ENCODE measurements at places on chromosomes 4 and X.

DNA sequence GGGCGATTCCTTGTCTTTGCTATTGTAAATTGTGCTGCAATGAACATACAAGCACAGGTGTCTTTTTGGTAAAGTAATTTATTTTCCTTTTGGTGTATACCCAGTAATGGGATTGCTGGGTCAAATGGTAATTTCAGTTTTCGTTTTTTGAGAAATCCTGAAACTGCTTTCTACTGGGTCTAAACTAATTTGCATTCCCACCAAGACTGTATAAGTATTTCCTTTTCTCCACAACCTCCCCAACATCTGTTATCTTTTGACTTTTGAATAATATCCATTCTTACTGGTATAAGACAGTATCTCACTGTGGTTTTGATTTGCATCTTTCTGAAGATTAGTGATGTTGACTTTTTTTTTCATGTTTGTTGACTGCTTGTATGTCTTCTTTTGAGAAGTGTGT is 2506.0 kb downstream of the PCDH7 start:
- no peak for DNase-seq

- DNase-seq: no peak
Observed at GRCh38 chr4:141375855-141376254, 155.2 kb downstream of the ZNF330 start.

GRCh38 chrX:7334253-7334935 is 186.4 kb upstream of the PUDP start:
- DNase-seq: no peak

DNA sequence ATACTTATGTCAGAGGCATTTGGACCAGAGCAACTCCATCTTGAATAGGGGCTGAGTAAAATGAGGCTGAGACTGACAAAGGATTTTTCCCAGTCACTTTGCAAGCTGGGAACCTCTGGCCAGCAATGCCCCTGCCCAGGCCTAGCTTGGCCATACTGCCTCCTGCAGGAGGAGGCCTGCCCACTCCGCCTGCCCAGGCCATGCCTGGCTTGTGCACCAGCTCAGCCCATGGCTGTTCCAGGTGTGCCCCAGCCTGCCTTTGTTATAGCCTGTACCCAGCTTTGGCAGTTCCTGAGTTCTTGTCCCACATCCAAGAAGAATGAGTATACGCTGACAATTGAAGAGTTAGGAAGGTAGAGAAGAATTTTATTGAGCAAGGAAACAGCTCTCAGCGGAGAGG is 176.1 kb downstream of the AASDH start:
- DNase-seq: no peak

- no peak for DNase-seq
Observed at GRCh38 chr4:86961605-86962295, 26.9 kb downstream of the AFF1 start.

- no peak for DNase-seq
Observed at GRCh38 chr4:128241425-128241913, 46.1 kb downstream of the PGRMC2 start.

DNA sequence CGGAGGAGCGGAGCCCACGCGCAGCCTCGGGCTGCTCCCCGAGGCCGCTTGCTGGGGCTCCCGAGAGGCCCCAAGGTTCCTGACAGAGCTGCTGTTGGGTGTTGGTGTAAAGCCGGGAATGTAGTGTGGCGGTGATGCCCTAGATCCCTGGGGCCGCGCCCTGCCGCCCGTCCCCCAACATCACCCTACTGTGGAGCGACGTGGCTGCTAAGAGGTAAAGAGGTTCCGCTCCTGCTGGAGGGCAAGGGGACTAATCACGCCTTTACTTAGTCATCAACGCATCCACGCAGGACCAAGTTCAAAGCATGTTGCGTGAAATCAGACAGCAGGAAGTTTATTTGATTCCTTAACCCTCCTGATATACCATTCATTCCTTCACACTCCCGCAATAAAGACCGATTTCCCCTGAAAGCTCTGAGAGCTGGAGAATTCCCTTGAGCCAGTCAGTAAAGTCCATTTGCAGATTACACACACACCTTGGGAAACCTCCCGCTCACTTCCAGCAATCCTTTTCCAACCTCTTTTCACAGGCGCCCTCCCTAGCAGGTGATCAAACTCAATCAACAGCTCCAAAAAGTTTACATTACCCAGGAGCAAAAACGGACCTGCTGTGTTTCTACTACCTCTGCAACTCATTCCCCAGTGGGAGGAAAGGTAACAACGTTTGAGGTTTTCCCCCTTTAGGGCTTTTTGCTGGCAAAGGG is 579 bp upstream of the GABRA2 start:
- no peak for DNase-seq

DNA sequence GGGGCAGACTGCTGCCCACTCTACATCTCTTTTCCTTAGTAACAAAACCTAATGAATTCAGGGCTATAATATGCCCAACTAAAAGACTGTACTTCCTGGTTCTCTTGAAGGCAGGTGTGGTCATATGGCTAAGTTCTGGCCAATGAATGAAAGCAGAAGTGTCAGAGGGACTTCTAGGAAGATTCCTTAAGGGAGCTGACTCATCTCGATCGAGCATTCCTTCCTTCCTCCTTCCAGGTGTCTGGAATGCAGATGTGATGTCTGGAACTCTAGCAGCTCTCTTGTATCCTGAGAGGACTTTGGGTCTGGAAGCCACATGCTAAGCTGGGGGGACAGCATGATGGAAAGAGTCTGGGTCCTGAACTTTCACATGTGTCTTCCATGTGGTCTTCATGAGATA is 116.2 kb upstream of the STX18 start:
- DNase-seq: no peak

DNA sequence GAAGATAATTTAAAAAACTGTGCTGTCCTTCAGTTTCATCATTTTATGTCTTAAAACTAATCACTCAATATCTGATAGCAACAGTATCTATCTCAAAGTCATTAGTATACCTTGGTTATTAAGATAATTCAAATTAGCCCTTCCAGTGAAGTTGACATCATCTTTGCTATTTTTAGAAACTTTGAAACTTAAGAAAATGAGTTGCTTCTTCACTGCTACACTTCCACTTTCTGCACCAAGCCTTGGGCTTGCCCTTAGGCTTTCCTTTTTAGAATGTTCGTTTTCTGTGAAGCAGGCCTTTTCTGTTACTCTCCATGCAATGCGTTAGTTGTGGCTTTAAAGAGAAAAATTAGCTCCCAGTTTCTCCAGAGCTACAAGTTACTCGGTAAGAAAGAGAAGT is 4.4 kb upstream of the VAMP7 start:
- no peak for DNase-seq

GRCh38 chr4:153127760-153128494 is 76.3 kb upstream of the TRIM2 start:
- DNase-seq: peak; percentile 63

DNA sequence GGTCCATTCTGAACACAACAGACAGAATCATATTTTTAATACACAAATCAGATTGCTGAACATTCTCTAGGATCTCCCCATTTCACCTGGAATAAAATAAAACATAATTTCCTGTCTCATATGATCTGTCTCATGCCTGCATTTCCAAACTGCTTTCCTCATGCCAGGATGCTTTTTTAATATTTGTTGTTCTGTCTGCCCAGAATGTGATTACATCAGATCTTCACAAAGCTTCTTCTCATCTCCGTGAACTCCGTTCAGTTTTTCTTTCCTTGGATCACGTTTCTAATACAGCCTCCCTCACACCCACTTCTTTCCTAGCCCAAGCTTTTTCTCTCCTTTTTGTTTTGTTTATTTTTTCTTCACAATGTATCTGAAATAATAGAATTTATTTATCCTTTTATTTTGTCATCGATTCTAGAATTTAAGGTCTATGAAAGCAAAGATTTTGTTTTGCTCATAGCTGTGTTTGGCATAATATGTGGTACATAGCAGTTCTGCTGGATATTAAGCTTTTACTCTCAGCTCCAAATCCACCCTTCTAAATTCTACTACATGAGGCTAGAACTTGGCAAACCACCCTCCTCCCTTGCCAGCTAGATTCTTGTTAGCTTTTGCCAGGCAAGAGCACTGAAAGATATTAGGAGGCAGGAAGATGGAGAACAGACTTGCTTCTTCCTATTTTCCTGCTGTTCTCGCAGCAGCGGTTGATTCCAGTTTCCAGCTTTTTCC is 165.5 kb upstream of the SLIT2 start:
- no peak for DNase-seq

- no peak for DNase-seq
Observed at GRCh38 chrX:153641627-153642026, 5.4 kb upstream of the DUSP9 start.

GRCh38 chr4:25978327-25978726 is 64.3 kb downstream of the SMIM20 start:
- DNase-seq: no peak

GRCh38 chrX:112946227-112946626 is 105.6 kb upstream of the AMOT start:
- DNase-seq: no peak

- DNase-seq: peak; percentile 80
Observed at GRCh38 chrX:40105835-40106675, 8.3 kb upstream of the BCOR start.

- DNase-seq: no peak
Observed at GRCh38 chr4:147219145-147219544, 261.8 kb upstream of the EDNRA start.

GRCh38 chr4:163395055-163395454 is 51.4 kb downstream of the NPY5R start:
- DNase-seq: no peak

GRCh38 chr4:124931050-124931449 is 218.5 kb upstream of the ANKRD50 start:
- no peak for DNase-seq

GRCh38 chr4:5120067-5120466 is 68.8 kb downstream of the STK32B start:
- DNase-seq: no peak

DNA sequence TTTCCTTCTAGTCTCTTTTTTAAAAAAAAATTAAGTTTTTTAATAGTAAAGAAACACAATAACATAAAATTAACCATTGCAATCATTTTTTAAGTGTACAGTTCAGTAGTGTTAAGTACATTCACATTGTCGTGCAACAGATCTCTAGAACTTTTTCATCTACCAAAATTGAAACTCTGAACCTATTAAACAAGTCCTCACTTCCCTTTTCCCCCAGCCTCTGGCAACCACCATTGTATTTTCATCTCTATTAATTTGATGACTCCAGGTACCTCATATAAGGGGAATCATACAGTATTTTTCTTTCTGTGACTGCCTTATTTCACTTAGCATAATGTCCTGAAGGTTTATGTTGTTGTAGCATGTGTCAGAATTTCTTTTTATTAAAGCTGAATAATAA is 31.8 kb downstream of the MSL3 start:
- no peak for DNase-seq

DNA sequence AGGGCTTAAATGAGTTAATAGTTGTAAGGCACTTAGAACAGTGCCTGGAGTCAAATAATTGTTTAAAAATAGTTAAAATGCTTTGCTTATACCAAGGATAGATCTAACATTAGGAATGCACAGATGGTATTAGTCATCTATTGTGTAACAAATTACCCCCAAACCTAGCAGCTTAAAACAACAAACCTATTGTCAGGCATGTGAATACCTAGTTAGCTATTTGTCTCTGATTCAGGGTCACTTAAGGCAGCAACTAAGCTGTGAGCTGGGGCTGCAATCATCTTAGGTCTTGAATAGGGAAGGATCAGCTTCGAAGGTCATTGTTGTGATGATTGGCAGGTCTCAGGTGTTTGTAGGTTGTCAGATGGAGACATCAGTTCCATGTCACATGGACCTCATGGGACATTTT is 42.4 kb upstream of the AGA start:
- DNase-seq: no peak

GRCh38 chrX:38882894-38883626 is 81.8 kb downstream of the MID1IP1 start:
- no peak for DNase-seq

- DNase-seq: peak; percentile 62
Observed at GRCh38 chrX:150547375-150548115, 20.9 kb upstream of the MTM1 start.

- DNase-seq: no peak
Observed at GRCh38 chr4:41380511-41381157, 123.9 kb downstream of the UCHL1 start.

DNA sequence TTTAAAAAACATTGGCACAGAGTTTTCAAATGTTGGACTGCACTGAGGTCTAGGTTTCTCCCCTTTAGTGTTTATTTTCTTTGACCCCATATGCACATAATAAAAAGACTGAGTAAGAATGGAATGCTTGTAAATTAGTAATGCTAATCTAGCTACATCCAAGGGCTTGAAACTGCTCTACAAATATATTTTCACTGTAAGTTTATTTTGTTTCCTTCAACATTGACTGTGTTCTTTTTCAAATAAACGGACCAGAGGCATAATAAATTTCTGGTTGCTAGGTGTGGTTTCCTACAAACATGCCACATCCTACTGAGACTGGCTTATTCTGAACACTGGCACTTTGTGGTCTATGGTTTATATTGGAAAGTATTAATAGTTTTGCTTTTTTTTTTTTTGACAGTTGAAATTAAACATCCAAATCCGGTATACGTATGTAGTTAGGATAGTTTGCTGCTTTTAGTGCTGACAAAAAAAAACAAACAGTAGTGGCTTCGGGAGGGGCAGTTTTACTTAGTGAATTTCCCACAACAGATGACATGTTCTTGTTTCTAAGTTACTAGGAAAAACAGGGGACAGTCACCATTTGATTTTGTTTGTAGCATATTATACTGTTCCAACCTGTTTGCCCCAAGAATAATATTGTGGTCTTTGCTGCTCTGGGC is 13.2 kb downstream of the CA5B start:
- no peak for DNase-seq

GRCh38 chr4:4362991-4363697 is 23.8 kb upstream of the NSG1 start:
- DNase-seq: no peak

DNA sequence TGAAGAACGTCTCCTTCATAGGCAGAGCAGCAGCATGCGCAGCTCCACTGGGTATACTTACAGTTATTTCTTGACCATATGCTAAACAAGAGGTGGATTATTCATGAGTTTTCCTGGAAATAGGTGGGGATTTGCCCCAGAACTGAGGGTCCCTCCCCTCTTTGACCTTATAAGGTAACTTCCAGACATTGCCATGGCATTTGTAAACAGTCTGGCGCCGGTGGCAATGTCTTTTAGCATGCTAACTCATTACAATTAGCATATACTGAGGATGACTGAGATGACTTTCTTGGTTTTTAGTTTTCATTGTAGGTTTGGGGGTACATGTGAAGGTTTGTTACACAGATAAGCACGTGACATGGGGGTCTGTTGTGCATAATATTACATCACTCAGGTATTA is 97.3 kb downstream of the MTNR1A start:
- DNase-seq: no peak

- no peak for DNase-seq
Observed at GRCh38 chr4:14338585-14339265, 663.6 kb upstream of the CPEB2 start.

DNA sequence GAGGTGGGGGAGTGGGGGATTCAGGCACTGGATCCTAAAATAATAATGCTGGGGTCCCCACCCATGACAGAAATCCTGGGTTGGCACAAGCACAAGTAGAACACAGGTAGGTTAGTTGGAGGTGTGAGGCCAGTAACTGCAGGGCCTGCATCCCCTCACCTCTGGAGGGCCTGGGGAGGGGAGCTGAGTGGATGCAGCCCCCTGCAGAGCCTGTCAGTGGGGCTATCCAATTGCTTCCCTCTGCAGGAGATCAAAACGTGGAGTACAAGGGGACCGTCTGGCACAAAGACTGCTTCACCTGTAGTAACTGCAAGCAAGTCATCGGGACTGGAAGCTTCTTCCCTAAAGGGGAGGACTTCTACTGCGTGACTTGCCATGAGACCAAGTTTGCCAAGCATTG is 43.7 kb downstream of the MAP7D3 start:
- no peak for DNase-seq

- no peak for DNase-seq
Observed at GRCh38 chr4:123564758-123565346, 168.3 kb downstream of the SPRY1 start.

- DNase-seq: no peak
Observed at GRCh38 chrX:16992445-16992844, 46.0 kb downstream of the REPS2 start.

Data from frontal cortex (tissue), 4 donors.